ENCODE measurements at places on chromosomes 12 and 14.

DNA sequence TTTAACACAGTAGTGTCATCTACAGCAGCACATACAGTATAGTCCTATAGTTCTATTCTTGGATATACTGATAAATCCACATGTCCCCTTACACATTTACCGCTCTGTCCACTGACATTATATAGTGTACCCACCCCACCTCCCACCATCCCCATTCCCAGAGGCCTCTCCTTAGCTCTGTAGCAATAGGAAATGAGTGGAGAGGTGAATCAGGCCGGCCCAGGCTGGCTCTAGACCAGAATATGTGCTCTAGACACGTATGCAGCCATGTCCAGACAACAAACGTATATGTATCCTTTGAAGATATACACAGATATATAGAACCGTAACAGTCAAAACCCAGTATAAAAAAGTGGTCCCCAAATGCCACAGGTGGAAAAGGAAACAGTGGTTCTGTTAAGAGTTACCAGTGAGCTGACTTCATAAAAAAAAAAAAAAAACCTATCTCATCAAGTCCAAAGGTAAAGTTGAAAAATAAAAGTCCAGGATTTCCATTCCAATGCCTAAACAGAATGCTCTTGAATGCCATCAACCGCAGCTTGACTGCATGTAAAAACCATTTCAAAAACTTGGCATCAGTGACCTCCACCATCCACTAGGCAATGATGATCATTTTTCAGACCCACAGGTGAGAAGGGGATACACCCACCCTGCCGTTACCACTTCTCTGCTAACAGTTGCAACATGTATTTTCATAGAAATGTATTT is 16.7 kb downstream of the EGLN3 start:
- no peak for DNase-seq

DNA sequence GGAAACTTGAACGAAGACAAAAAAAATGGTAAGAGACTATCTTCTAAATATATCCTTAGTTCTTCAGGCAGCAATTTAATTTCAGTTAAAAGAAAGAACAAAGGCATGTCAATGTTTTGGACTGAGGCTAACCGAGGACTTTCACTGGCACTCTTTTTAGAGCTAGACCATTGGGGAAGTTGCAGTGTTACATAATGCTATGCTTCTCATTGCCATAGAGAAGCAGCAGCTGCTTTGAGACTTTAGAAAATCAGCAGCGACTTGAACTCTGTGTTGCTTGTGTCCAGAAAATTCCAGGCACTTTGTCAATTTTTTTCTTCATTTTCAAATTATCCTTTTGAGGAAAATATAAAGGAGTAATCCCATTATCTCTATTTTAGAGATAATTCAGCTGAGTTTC is 964.2 kb downstream of the NRXN3 start:
- no peak for DNase-seq

DNA sequence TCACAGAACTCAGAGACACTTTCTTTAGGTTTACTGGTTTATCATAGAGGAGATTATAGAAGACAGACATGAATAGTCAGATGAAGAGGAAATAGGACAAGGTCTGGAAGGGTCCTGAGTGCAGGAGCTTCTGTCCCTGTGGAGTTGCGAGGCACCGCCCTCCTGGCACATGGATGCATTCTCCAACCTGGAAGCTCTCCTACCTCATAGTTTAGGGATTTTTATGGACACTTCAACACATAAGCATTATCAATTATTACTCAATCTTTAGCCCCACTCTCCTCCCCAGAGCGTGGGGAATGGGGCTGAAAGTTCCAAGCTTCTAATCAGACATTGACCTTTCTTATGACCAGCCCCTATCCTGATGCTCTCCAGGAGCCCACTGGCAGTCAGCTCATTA is 12.6 kb upstream of the KRT7 start:
- no peak for DNase-seq

- DNase-seq: no peak
Observed at GRCh38 chr12:88909510-88909909, 329.2 kb upstream of the KITLG start.

GRCh38 chr14:103326078-103326477 is 8.0 kb upstream of the EIF5 start:
- no peak for DNase-seq

- no peak for DNase-seq
Observed at GRCh38 chr12:89451841-89452251, 72.8 kb downstream of the GALNT4 start.

DNA sequence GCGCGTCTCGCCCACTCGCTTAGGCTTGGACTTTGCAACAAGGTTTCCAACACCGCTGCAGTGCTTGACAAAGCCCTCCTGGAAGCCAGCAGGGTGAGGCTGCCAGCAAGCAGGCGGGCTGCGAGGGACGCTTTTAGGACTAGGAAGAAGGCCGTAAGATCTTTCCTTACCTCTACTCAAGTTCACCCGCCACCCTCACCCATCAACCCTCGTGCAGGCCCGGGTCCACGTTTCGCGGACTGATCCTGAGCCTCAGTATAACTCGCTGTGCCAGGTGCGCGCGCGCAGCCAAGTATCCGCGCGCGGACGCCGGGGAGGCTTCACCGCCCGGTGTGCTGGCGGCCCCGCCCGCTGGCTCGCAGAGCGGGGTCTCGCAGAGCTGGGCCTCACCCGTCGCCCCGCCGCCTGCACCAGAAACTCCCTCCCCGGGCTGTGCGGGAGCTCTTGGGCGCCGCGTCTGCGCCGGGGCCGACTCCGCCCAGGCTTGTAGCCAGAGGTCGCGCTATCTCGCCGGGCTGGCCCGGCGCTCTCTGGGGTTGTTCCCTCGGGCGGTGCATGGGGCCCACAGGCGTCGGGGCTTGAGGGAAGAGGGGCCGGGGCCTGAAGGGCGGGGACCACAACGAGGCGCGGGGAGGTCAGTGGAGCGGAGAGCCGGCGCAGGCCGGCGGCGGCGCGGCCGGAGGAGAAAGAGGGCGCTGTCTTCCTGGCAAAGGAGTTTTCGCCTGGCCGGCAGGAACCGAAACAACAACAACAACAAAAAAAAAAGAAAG is 7.6 kb upstream of the SIX1 start:
- no peak for DNase-seq

DNA sequence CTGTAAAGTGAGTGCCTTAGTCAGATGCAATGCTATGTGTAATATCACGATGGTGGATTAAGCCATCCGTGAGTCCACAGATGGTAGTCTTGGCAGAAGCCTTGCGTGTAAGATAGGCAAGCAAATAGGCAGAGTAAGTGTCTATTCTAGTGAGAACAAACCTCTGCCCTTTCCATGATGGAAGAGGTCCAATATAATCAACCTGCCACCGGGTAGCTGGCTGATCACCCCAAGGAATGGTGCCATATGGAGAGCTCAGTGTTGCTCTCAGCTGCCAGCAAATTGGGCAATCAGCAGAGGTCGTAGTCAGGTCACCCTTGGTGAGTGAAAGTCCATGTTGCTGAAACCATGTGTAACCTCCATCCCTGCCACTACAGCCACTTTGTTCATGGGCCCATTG is 371.2 kb upstream of the LRFN5 start:
- DNase-seq: no peak

DNA sequence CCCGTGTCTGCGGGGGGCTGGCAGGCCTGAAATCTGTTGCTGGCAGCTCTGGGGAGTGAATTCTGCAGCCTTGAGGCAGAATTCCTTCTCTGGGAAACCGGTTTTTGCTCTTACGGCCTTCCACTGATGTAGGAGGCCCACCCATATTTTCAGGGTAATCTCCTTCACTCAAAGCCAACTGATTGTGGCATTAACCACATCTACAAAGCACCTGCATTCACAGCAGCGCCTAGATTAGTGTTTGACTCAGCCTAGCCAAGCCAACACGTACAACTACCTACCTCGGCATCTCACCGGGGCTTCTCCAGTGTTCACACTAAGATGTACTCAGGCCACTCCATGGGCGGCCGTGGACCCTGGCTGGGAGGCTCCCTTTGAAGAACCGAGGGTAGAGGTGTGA is 15.8 kb downstream of the C12orf43 start:
- no peak for DNase-seq

DNA sequence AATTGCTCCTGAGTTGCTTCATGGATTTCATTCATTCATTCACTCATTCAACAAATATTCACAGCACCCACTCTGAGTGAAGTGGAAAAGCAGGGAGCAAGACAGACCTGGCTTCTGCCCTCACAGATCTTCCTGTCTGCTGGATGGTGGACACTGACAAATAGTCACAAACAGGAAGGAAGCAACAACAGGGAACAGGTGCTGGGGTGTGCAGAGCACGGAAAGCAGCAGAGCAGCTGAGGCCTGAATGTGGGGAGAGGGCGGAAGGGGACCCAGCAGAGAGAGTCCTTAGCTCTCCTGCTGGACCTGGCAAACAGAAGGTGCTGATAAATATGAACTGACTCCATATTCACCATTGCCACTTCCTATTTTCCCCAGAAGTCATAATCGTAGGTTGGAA is 54.4 kb downstream of the SETD3 start:
- DNase-seq: no peak

GRCh38 chr12:21483531-21483930 is 17.9 kb downstream of the RECQL start:
- no peak for DNase-seq

DNA sequence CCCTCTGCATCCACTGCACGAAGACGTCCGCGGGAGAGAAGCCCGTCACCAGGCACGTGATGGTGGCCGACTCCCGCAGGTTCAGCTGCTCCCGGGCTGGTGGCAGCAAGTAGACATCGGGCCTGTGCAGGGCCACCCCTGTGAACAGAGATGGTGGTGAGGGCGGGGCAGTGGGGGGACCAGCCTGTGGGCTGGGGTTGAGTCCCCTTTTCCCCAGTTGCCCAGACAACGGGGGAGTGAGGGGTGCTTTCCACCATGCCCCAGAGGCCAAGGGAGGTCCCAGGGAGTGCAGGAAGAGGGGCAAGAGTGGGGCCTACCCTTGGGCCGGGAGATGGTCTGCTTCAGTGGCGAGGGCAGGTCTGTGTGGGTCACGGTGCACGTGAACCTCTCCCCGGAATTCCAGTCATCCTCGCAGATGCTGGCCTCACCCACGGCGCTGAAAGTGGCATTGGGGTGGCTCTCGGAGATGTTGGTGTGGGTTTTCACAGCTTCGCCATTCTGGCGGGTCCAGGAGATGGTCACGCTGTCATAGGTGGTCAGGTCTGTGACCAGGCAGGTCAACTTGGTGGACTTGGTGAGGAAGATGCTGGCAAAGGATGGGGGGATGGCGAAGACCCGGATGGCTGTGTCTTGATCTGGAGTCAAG is 328.3 kb downstream of the TMEM121 start:
- peak; percentile 6 for DNase-seq

GRCh38 chr12:114981036-114981435 is 297.1 kb upstream of the TBX3 start:
- DNase-seq: no peak

GRCh38 chr12:115632308-115632707 is 645.2 kb downstream of the MED13L start:
- no peak for DNase-seq

- no peak for DNase-seq
Observed at GRCh38 chr14:65453807-65454480, 41.4 kb downstream of the FUT8 start.

GRCh38 chr12:65868878-65869277 is 44.6 kb downstream of the HMGA2 start:
- DNase-seq: no peak

- DNase-seq: no peak
Observed at GRCh38 chr12:128784030-128784760, 39.6 kb downstream of the SLC15A4 start.

DNA sequence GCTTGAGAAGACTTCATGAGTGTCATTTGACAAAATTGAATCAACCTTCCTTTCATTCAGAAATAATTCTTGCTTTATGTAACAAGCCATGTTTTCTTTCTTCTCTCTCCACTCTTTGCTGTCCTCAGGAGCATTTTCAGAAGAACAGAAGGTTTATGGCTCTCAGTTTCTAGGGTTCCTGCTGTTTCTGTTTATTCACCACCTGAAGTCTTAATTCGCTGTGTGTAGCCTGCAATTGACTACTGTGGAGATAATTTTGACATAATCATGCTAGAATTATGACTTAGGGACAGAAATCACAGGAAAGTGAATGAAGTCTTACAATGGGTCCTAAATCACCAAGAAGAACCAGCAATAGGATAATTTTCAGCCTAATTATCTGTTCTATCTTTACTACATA is 7.2 kb upstream of the PLEKHG7 start:
- DNase-seq: no peak

- peak; percentile 22 for DNase-seq
Observed at GRCh38 chr12:109714141-109714912, 702 bp downstream of the FAM222A start.

DNA sequence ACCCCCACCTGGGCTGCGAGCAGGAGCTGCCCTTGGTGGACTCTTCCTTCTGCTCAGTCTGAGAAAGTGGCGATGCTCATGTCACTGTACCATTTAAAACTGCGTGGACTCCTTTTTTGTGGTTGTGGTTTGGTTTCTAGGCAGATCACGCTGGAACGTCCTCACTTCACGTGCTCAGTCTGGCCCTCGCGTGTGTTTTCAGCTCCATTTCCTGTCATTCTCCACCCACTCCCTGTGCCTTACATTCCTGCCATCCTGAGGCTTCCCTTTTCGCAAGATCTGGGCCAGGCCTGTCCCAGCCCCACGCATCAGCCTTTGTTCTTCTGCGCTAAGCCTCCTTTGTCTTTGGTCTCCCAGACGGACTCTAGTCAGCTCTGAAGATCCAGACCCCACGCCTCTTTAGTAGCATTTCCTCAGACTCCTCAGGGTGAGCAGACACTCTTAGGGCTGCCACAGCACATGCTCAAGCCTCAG is 105.4 kb downstream of the FBXL14 start:
- peak; percentile 59 for DNase-seq

DNA sequence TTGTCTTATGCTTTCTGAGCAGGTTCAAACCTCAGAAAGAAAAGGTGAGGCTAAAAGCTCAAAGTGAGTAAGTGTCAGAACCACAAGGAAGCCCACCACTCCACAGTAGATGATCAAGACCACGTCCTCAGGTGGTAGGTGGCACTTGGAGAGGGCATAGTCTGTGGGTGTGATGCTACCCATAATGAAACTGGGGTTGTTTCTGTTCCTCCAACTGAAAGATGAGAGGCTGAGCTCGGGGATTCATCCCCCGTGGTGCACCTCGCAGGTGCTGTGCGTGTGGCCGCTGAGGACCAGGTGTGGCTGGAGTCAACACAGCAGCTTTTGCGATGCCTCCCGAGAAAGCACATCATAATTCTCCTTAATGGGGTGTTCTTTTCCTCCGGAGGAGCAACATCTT is 285.7 kb downstream of the TTC8 start:
- DNase-seq: no peak

- no peak for DNase-seq
Observed at GRCh38 chr12:107492393-107493134, 193.0 kb upstream of the PWP1 start.

- no peak for DNase-seq
Observed at GRCh38 chr12:121190523-121191031, 19.4 kb upstream of the P2RX4 start.
